ENCODE measurements at places on chromosomes 16 and 17.
A peak's percentile ranks its signal among the peaks of the same experiment; 100 is the strongest.

GRCh38 chr17:67049025-67049739, 4.8 kb downstream of the CACNG1 start:
- no peak for DNase-seq

DNA sequence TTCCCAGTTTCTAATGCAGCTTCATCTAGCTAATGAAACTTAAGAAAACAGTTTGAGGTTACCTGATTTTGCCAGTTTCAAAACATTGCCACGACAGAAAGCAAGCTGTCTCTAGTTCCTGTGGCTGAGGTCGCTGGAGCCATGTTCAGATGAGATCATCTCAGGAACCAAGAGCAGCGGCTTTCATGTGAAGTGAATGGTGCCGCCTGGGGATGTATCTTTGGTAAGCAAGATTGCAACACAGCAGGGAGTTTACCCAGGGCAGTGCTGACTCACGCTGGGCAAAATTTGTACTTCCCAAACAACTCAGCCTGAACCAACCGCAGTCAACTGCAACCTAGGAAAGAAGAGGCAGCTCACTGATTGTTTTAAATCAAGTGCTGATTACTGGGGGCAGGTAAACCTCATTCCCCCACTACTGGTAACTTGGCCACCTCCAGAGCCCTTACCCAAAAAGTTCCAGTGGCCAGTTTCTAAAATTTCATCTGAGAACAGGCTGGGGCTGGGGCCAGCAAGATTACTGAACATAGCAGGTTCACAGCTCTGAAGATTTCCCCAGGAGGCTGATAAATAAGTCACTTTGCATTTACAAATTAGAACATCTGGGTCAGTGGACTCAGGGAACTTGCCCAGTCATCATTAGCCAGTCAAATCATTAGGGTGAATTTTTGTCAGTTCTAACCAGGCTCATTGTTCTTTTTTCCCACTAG, at the start of gene RFFL:
RFFL (minus strand) TSS at position 194 of the 710 bp plus-strand sequence. CDS start 37,154 bp downstream, outside the sequence.
- DNase-seq = peak; percentile 99

GRCh38 chr17:45703806-45704205, 80.3 kb upstream of the CRHR1 start:
- no peak for DNase-seq

DNA sequence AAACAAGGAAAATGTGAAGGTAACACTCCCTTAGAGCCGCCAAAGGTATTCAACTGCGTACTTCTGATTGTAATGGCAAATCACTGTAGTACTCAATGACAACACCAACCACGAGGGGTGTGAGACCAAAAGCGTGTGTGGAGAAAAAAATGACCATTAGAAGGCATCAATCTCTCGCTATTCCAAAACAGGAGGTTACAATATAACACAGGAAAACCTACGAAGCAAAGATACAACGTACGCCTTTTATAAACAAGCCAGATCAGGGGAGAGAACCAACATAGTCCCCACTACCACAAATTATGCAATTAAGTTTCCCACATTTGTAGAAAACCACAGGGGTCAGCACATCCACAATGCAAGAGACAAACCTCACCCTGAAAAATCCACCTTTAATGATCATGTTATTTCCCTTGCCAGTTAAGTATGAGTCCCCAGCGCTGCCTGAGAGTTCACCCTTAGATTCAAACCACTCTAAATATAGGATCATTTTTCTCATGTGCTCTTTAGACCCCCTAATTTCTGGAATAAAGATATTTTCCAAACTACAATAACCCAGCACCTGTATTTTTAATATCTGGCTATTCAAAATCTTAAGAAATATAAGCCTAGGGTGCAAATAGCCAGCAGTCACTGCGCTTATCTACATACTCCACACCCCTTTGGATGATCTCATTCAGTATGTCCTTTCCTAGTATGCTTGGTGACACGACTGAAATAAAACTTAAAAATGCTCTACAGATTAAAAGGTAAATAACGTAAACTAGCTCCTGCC, 12.4 kb downstream of the TEX14 start:
- DNase-seq = no peak

- peak; percentile 43 for DNase-seq
Observed at GRCh38 chr17:76240461-76241203, at the start of gene RNF157. TSS of gene RNF157 (minus strand) at chr17:76240493. CDS start at chr17:76240240, 253 bp downstream.

- no peak for DNase-seq
Observed at GRCh38 chr17:48997827-48998586, 822 bp downstream of the IGF2BP1 start.

DNA sequence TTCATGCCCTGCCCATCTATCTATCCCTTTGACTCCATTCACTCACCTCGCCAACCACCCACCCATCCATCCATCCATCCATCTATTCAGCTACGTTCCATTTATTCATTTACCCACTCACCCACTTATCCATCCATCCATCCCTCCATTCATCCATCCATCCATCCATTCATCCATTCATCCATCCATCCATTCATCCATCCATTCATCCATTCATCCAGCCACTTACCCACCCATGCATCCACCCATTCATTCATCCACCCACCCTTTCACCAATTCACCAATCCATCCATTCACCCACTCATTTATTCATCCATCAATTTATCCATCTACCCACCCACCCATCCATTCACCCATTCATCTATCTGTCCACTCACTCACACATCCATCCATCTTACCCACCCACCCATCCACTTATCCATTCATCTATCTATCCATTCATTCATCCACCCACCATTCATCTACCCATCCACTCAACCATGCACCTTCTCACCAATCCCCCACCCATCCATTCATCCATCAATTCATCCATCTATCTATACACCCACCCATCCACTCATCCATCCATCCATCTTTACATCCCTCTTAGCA, 19.5 kb upstream of the KCNJ12 start:
- DNase-seq = no peak

GRCh38 chr16:12009462-12009861, 32.9 kb downstream of the SNX29 start:
- no peak for DNase-seq

DNA sequence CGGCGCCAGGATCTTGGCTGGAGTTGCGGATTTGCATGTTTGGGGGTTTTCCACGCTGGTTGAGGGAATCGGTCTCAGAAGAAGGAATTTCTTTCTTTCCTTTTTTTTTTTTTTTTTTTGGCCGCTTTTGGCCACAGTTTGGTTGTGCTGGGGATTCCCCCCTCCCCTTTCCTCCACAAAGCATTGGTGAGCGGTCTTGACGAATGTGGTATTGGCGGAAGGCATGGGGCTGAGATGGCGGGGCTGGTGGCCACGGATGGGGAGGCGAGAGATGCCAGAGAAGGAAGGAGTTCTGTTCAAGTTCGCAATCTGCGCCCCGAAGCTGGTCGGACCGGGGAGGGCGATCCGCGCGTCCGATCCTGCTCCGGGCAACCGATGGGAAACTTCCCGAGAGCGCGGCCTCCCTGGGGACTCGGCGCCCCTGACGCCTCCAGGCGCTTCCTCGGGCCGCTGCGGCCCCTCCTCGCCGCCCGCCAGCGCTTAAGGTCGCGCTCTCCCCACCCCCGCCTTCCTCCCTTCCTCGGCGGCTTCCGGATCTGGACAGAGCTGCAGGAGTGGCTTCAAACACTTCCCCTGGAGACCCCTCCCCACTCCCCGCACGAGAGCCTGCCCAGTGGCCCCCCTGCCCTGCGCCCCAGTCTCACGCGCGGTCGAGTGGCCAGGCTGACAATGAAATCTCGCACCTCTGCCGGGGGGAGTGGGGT, 43.2 kb downstream of the RAI1 start:
- peak; percentile 16 for DNase-seq

DNA sequence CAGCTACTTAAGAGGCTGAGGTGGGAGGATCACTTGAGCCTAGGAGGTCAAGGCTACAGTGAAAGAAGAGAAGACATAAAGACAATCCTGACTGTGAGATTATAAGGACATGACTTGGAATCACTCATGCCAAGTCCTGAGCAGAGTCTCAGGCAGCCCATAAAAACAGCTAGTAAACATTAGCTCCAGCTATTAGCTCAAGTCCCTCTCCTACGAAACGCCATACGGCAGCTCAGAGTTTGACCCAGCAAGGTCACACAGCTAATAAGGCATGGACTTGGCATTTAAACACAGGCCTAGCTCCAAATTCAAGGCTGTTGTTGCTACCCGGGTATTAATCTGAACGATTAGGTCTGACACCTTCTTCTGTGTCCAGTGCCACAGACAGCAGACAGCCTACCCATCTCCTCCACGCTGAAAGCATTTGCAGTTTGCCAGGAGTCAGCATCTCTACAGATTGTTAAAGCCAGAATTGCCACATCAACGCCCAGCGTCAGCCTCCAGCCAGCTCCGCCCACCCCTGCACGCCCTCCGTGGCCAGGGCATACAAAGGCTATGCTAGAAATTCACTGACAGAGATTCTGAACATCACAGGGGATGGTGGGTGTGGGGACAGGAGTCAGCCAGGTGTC, 9.9 kb upstream of the TMEM114 start:
- DNase-seq = no peak

- DNase-seq = no peak
Observed at GRCh38 chr17:1007310-1008007, 10.5 kb downstream of the TIMM22 start.

- no peak for DNase-seq
Observed at GRCh38 chr17:41910701-41911391, 7.9 kb downstream of the ACLY start.

- no peak for DNase-seq
Observed at GRCh38 chr16:68202091-68202519, 33.8 kb downstream of the ESRP2 start.
